ENCODE measurements at places on chromosomes 13 and 19.

GRCh38 chr13:37089495-37089894 lies 16.0 kb downstream of the CSNK1A1L start:
- DNase-seq, result no peak

DNA sequence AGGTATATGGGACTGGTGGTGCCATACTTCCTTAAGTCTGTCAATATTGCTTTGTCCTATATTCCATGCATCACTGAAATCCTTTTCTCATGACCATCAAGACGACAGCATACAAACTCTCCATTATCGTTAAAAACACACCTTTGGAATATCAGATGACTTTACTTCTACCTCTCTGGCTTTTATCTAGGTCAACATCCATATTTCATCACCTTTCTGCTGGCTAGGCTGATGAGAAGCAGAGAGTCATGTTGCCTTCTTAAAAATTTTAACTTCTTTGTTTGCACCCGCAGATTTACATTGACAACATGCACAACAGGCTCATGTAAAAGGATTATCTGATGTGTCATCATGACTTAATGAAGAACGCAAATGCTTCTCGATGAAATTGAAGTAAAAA lies 771.4 kb downstream of the OLFM4 start:
- no peak for DNase-seq

DNA sequence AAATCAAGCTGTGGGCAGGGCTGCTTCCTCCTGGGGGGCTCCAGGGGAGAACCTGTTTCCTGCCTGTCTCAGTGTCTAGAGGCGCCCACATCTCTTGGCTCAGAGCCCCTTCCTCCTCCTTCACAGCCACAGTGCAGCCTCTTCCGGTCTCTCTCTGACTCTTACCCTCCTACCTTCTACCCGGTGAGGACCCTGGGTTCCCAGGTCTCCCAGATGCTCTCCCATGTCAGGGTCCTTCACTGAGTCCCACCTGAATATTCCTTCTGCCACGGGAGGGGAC lies 153.1 kb downstream of the KDM4B start:
- no peak for DNase-seq

DNA sequence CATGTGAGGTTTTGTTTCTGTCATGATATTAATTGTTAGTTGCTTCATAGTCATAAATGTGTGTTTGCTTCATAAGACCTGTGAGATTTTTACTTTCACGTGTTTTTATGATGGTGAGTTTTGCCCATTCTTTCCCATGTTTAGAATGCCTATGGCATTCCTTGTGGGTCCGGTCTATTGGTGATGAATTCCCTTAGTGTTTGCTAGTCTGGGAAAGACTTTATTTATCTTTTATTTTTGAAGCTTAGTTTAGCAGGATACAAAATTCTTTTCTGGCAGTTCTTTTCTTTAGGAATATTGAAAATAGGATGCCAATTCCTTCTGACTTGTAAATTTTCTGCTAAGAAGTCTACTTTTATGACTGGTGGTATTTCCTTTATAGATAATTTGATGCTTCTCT lies 332.7 kb downstream of the OXGR1 start:
- no peak for DNase-seq

DNA sequence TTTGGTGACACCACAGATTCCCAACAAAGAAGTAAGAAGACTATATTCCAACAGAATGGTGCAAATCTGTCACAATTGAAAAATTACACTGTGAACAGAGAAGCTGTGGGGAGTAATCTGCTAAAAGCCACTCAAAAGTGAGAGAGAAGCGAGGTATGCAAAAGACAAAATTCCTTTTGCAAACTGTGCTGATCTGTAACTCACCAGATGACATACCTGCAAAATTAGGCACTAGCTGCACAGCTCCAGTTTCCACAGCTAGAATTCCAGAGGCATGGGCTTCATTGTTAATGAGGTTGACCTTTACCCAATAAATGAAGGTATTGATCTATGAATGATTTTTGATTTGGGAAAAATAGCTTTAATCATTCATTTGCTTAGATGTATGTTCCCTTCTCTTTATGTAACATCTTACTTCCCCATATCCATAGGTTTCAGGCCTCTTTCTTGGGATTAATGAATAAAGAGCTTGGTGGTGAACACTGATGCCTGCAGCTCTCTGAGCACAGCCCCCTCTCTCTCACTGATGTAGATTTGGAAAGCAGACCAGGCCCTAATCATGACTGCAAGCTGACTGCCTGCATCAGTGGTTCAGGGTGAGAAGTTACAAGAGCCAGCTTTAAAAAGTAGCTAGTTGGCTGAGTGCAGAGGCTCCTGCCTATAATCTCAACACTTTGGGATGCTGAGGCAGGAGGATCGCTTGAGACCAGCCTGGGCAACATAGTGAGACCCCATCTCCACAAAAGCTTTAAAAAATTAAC lies 85.2 kb downstream of the LACC1 start:
- DNase-seq, result no peak

GRCh38 chr13:21511849-21512248 lies 52.7 kb upstream of the ZDHHC20 start:
- no peak for DNase-seq

- peak; percentile 12 for DNase-seq
These were observed at the start of gene C2CD4C for GRCh38 chr19:408902-409515. Gene C2CD4C (minus strand): TSS chr19:409147. CDS start chr19:408361, 786 bp downstream.

GRCh38 chr13:91647361-91647990 lies 249.1 kb downstream of the GPC5 start:
- peak; percentile 61 for DNase-seq

DNA sequence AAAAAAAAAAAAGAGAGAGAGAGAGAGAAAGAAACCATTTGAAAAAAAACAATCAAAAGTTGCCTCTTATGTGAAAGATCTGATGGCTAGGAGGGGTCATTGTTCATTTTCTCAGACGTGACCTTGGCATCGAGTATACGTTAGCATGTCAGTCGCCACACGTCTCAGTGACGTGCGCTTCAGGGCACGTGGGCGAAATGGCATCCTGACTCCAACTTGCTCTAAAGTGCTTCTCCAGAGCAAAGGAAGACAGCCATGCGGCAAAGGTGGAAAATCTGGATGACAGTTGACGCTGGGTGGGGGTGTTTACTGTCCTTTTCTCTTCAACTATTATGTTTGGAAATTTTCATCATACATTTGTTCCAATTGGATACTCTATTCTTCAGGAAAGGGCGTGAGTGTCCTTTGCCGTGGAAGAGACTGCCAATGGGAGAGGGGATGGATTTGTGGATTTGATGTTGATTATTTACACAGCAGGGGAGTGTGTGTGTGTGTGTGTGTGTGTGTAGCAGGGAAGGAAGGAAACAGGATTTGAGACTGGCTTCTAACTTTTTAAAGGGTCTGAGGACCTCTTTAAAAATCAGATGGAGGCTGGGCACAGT lies 25.0 kb downstream of the KLF2 start:
- DNase-seq, result no peak

DNA sequence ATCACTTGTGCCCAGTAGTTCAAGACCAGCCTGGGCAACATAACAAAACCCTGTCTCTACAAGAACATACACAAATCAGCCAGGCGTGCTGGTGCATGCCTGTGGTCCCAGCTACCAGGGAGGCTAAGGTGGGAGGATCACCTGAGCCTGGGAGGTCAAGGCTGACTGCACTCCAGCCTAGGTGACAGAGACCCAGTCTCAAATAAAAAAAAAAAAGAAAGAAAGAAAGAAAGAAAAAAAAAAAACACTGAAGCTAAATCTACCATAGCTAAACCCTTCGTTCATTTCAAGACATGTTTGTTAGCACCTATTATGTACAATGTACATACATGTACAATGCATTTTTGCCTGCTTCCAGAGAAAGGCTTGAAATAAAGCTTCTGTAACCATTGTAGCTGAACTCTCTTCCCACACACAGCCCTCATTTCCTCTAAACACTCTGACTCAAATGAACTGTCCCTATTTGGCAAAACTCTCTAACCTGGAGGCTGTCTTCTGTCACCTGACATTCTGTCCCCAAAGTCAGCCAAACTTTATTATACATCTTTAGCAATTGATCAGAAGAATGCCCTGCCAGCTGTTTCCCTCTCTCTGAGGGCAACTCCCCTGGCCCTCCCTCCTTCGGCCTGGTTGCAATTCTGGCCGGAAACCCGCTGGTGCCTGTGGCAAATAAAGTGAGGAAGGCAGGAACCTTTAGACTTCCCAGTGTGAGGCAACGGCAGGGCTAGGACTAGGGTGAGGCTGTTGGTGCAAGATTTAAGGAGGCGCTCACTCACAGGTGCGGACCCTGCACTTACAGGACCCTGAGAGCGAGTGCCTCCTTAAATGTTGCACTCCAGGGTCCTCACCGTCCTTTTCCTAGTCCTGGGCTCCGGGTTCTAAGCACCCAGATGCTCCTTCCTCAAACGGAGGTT lies 1.8 kb downstream of the ETHE1 start:
- peak; percentile 51 for DNase-seq

DNA sequence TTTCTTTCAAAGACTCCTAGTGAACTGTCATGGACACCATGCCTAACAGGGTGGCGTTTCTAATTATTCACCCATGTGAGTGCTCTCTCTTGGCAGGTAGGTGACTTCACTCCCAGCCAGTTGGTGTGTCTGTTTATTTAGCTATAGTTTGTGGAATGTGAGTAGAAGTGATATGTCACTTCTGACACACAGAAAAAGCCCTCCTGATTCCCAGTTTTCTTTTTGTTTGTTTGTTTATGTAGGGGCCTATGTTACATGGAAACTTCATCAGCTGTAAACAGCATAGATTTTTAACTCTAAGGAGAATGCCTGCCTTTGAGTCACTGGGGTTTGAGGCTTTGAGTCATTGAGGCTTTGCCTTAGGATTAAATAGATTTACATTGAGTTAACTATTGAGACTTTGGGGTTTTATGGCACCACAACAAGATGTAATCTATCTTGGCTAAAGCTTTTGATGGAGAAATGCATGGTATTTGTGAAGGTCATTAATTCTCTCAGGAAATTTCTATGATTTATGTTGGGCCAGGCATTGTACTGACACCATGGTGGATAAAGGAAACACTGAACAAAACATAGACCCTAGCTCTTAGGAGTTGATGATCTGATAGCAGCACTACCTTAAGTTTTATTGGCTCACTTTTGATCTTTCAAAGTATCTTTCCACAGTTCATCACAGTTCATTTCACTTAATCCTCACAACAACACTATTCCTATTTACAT lies 45.3 kb downstream of the UFM1 start:
- DNase-seq, result peak; percentile 16

DNA sequence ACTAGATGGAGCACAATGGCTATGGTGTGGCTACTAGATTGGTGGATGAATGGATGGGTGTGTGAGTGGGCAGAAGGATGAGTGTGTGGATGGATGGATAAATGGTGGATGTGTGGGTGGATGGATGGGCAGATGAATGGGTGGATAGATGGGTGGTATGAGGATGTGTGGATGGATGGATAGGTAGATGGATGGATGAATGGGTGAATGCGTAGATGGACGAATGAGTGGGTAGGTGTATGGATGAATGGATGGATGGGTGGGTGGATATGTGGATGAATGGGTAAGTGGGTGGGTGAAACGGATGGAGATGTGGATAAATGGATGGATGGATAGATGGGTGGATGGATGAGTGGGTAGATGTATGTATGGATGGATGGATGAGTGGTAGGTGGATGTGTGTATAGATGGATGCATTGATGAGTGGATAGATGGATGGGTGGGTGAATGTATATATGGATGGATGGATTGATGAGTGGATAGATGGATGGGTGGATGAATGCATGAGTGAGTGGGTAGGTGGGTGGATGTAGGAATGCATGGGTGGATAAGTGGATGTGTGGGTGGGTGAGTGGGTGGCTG lies 114.2 kb downstream of the TEX29 start:
- DNase-seq, result no peak
